GM10248 (cell line): ENCODE measurements at places on chromosomes 6 and 20.

GRCh38 chr6:56708810-56709597 is 66.3 kb upstream of the DST start:
- peak; percentile 41 for DNase-seq

DNA sequence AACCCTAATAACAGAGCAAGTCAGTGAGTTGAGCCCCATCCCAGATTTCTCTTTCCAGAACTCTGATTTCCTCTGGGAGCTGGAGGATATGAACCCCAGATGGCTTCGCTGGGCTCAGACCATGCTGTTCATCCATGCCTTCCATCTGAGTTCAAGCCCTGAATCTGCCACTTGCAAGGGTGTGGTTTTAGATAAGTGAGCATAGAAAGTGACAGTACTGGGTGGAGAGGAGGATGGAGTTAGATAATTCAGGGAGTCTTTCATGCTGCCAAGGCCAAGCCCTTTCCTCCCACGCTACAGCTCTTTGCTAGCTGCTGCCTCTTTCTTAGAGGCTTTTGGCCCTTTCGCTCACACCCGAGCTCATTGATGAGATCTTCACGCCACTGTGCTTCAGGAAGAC is 57.2 kb upstream of the MAFB start:
- no peak for DNase-seq

- DNase-seq: peak; percentile 89
Measured at GRCh38 chr20:3710703-3711483, 1.5 kb downstream of the SIGLEC1 start.

- no peak for DNase-seq
Measured at GRCh38 chr20:57647933-57648785, 27.9 kb upstream of the ZBP1 start.

GRCh38 chr6:147132889-147133288 is 71.3 kb upstream of the STXBP5 start:
- no peak for DNase-seq

DNA sequence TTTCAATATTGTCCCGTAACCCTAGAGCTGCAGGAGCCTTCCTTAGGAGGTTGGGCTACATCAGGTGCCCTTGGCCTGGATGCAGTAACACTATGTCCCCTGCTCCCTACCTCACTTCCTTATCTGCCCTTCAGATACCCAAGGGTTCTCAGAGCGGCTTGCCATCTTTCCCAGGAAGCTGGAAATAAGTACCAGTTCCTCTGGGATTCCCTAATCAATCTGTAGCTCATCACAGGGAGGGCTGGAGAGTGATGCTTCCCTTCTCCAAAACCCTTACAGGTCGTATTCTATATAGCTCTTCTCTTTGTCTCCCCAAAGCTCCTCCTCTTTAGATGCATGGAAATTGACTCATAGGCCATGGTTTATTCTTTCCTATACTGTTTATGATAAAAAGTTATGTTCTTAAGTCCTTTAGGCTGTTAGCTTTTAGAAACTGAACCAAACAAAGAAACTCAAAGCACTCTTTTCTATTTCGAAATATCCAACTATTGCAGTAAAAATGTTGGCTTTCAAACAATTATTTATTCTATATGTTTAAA is 4.2 kb downstream of the MYCT1 start:
- no peak for DNase-seq

DNA sequence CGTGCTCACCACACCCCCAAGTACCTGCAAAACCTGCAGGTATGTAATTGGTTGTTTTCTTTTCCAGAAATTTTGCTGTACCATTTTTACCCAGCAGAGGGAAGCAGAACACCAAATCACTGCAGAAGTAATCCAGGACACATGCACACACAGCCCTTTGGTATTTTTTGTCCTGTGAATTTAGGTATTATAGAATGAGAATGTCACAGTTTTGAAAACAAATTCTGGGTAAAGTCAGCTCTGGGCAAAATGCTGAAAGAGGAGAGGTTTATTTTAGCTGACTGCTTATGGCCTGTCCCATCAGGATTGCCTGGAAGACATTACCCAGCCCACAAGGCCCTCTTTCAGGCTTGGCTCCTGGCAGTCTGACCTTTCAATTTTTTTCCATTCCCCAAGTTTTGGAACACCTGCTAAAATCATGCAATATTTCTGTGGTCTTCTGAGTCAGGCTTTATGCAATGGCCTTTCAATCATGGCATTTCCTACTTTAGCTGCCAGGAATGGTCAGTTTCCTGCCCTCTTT is 3.5 kb upstream of the EFHC1 start:
- peak; percentile 53 for DNase-seq

GRCh38 chr20:25087186-25087929 is 5.4 kb upstream of the VSX1 start:
- no peak for DNase-seq

DNA sequence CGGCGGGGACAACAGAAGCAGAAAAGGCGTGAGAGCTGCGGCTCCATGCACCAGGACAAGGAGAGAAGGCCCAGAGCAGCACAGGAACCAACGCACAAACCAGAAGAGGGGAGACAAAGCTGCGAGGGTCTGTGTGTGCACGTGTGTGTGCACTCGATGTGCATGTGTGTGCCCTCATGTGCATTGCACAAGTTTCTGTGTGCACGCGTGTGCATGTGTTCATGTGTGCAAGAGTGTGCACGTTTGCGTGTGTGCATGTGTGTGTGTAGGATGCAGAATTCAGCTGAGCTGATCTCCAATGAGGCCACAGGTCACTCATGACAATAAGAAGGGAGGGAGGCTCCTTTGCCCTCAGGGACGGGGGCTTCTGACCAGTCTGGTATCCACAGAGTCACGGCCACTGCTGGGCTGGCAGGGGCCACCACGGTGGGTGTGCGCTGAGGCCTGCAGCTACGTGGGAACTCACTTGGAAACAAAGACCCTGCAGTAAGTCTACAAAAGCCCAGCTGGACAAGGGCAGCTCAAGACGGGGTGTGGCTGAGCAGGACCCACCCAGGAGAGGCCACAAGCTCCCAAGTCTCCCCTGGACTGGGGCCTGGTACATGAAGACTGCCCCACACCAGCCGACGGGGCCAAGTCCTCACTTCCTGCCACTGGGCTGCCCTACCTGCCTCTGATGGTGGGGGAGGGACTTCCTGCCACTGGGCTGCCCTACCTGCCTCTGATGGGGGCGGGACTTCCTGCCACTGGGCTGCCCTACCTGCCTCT is 48.1 kb upstream of the CHRNA4 start:
- DNase-seq: no peak

- DNase-seq: no peak
Measured at GRCh38 chr6:144106206-144106605, 10.8 kb upstream of the SF3B5 start.
